ENCODE measurements at places on chromosomes 7 and 10. TPM values are rescaled to one million over a fixed set of nuclear protein-coding genes. Genes with fewer than 3 reads are reported as not detected.

Gene KNDC1
- 1.6 TPM for total RNA-seq

Gene ZNF273
- 2.6 TPM for total RNA-seq

Gene ASB4
- not detected for total RNA-seq

Gene PKD1L1
- under 0.01 TPM for total RNA-seq

Gene CYP51A1
- total RNA-seq: 83.8 TPM

Gene RADIL
- total RNA-seq: 0.38 TPM

Gene ELOVL3
- total RNA-seq: 0.15 TPM

Gene LMTK2
- 5.4 TPM for total RNA-seq

Gene ITIH2
- total RNA-seq: not detected

Gene CREB5
- 2.5 TPM for total RNA-seq

Gene PTPN12
- 20.1 TPM for total RNA-seq

Gene SLC18A3
- under 0.01 TPM for total RNA-seq

Gene PRPS1L1
- total RNA-seq: not detected

Gene UBTD1
- 16.3 TPM for total RNA-seq

Gene AGR2
- not detected for total RNA-seq

Gene TPST1
- total RNA-seq: 189 TPM

Gene IMPDH1
- 63.5 TPM for total RNA-seq

Gene RELN
- 0.08 TPM for total RNA-seq

Gene PNLIPRP2
- total RNA-seq: not detected

All from smooth muscle cell of the coronary artery (primary cell).